ENCODE measurements at places on chromosomes 6 and 20.

DNA sequence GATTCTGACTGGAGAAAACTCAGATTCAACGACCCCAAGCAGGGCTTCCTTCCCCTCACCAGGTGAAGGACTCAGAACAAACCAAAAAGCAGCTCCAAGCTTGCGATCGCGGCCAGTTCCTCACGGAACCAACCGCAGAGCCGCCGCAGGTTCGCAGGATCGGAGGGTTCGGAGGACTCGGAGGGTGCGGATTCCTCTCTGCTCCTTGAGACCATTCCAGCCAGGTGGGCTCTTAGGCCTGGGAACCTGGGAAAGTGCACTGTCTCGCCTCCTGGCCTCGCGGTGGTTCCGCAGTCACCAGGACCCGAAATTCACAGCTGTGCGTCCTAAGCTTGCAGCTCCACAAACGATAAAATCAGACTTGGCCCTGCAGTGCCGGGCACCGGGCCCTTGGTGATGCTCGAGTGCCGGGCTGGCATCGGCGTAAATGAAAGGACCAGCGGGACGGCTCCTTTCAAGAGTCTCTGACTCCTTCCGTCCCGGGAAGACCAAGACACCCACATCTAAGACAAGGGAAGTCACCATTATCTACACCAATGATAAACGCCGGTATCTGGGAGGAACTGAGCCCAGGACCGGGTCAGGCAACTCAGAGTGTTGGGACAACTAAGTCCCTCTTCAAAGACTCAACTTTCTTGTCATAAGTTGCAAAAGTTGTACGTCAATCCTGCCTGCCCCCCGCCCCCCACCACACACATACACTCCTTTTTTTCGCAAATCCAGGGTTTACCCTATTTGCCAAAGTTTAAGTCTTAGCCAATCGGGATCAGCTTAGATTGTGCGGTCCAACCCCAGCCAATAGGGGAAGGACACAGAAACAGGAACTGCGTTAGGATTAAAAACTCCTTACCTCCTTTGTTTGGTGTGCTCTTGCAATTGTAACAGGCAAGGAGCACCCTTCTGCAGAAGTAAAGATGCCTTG is 69.8 kb upstream of the PRSS16 start:
- DNase-seq = no peak

DNA sequence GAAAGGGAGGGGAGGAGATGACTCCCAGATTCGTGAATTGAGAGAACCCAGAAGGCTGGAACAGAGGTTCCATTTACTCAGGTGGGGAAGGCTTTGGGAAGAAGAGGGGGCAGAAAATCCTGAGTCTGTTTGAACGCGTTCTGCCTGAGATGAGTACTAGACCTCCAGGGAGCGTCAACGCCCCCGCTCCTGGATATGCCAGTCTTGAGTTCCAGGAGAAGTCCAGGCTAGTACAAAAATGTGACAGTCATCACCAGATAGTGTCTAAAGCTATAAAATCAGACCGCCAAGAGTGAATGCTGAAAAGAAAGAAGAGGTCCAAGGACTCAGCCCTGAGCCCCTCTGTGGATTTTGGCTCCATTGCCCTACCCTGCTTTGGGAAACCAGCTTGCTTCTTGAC is 8.6 kb downstream of the AHCY start:
- DNase-seq = no peak

- no peak for DNase-seq
Measured at GRCh38 chr6:56518995-56519767, 123.5 kb downstream of the DST start.

GRCh38 chr20:22673467-22673866 is 89.1 kb upstream of the FOXA2 start:
- no peak for DNase-seq

DNA sequence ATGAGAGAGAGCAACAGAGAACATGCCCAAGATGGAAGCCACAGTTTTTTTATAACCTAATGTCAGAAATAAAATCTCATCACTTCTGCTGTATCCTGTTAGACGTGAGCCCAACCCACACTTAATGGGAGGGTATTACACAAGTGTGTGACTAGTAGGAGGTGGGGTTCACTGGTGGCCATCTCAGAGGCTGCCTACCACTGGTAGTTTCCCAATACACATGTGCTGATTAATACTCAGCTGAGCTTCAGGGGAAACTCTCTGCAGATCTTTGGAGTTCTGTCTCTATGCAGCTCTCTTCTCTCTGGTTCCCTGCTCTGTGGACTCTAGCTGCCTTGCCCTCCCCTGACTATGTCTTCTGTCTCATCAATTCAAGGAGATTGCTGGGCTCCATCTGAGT is 35.7 kb downstream of the CNBD2 start:
- no peak for DNase-seq

All from smooth muscle cell of the brain vasculature (primary cell).